ENCODE measurements at places on chromosomes 4 and X. TPM values are rescaled to one million over a fixed set of nuclear protein-coding genes. Genes with fewer than 3 reads are reported as not detected.

- DNase-seq, result no peak
- no peaks in the 10 kb centered on the region for H3K4me1 ChIP-seq
- no peaks in the 10 kb centered on the region for H3K27me3 ChIP-seq
- H3K36me3 ChIP-seq, result no peaks in the 10 kb centered on the region
- H3K4me3 ChIP-seq, result no peak overlapping the region
Observed at GRCh38 chr4:188308142-188308541, 168.9 kb downstream of the TRIML1 start.

GPM6B gene
- total RNA-seq, result not detected

CLNK gene
- total RNA-seq, result 0.67 TPM

- H3K36me3 ChIP-seq, result no peaks in the 10 kb centered on the region
- no peak overlapping the region for H3K27ac ChIP-seq
- no peak for DNase-seq
- peaks cover 7% of the 10 kb centered on the region for H3K4me1 ChIP-seq
Observed at GRCh38 chrX:153414856-153415510, 3.7 kb downstream of the ZFP92 start.
